Smooth muscle cell of the umbilical artery (primary cell): ENCODE measurements at places on chromosomes 12 and 14. TPM values are rescaled to one million over a fixed set of nuclear protein-coding genes. Genes with fewer than 3 reads are reported as not detected.

The ARID4A gene
- 9.0 and 9.5 TPM in 2 replicates for total RNA-seq

The PLD4 gene
- under 0.01 TPM in 1 of 2 replicates, not detected in the other for total RNA-seq

The RAD51B gene
- total RNA-seq = 20.5 and 27.5 TPM in 2 replicates

The NAB2 gene
- total RNA-seq = 23.5 and 60.4 TPM in 2 replicates

The KIF5A gene
- 0.59 and 1.6 TPM in 2 replicates for total RNA-seq

The TEX52 gene
- total RNA-seq = not detected in 2 replicates

The GALNT9 gene
- 0.30 and 0.42 TPM in 2 replicates for total RNA-seq

The OTX2 gene
- not detected in 2 replicates for total RNA-seq

The MYL2 gene
- total RNA-seq = not detected in 2 replicates

The ACSM4 gene
- not detected in 2 replicates for total RNA-seq

The LUM gene
- 282 and 2,122 TPM in 2 replicates for total RNA-seq

The FAM186B gene
- total RNA-seq = under 0.01 and 0.09 TPM in 2 replicates

The DAO gene
- total RNA-seq = not detected in 2 replicates

The HSPB8 gene
- total RNA-seq = 23.5 and 26.0 TPM in 2 replicates

The KLRK1 gene
- not detected in 2 replicates for total RNA-seq

The LIN7A gene
- 9.9 and 40.4 TPM in 2 replicates for total RNA-seq

The PRKD1 gene
- total RNA-seq = 19.6 and 23.0 TPM in 2 replicates

The NEUROD4 gene
- not detected in 2 replicates for total RNA-seq

The TPPP2 gene
- total RNA-seq = not detected in 2 replicates

The ZFYVE26 gene
- 17.2 and 22.0 TPM in 2 replicates for total RNA-seq

The P3H3 gene
- 216 and 275 TPM in 2 replicates for total RNA-seq

The ACOT4 gene
- 0.46 and 0.59 TPM in 2 replicates for total RNA-seq

The LRRK2 gene
- total RNA-seq = 1.7 and 2.4 TPM in 2 replicates

The KHNYN gene
- 47.7 and 49.6 TPM in 2 replicates for total RNA-seq

The RFLNA gene
- total RNA-seq = 51.7 and 76.1 TPM in 2 replicates

The SRRM4 gene
- total RNA-seq = under 0.01 TPM in 1 of 2 replicates, not detected in the other

The LPAR5 gene
- not detected in 2 replicates for total RNA-seq

The ABCD4 gene
- total RNA-seq = 22.6 and 24.7 TPM in 2 replicates

The ZNF891 gene
- 0.89 and 1.4 TPM in 2 replicates for total RNA-seq

The ATL1 gene
- 5.6 and 5.7 TPM in 2 replicates for total RNA-seq

The PAPLN gene
- 4.2 and 6.4 TPM in 2 replicates for total RNA-seq

The MYO1A gene
- total RNA-seq = not detected in 2 replicates

The A2M gene
- under 0.01 TPM in 1 of 2 replicates, not detected in the other for total RNA-seq
